ENCODE measurements at places on chromosomes 2 and 18.

GRCh38 chr18:26941584-26941983, 76.1 kb upstream of the AQP4 start:
- DNase-seq, result no peak

GRCh38 chr2:179181002-179181401, 83.6 kb downstream of the SESTD1 start:
- DNase-seq, result no peak

DNA sequence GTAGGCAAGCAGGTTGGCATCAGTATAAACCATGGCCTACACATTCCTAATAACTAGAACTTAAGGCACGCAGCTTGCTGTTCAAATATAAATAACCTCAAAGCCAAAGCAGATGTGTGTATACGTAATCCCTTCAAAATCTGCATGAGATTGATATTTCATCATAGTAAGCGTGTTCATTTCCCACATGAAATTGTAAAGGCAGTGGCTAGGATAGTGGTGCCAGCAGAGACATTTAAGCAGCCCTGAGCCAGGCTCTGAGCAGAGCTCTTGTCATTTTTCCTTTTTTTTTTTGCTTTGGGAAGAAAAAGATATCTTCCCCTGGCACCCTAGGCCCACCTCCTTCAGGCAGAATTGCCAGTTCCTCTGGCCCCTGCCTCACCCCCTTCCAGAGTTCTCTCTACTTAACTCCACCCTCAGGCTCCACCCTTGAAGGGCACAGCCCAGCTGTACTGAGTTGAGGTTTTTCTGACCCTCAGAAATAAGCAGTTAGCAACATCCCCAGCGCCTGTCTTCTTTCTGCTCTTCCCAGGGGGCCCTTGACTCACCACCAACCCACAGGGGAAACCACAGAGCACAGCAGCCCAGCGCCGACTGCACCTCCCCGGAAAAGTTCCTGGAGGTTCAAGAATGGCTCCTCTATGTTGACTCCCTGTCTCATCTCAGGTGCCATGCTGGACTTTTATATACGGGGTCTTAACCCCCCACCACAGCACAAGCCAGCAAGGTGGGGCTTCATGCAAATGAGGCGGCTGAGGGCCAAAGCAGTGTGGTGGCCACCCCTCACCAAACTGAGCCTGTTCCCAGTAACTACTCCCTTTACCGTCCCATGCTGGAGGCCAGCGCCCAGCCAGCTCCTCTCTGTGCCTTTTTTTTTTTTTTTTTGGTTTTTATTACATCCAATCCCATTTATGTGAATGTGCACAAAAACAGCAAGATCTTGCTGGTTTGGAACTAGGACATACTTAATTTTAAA, 84.7 kb downstream of the EHD3 start:
- DNase-seq, result peak; percentile 94

- no peak for DNase-seq
These were observed 29.3 kb downstream of the NHEJ1 start for GRCh38 chr2:219131327-219131726.

GRCh38 chr18:55349685-55350084, 238.3 kb downstream of the TCF4 start:
- no peak for DNase-seq

DNA sequence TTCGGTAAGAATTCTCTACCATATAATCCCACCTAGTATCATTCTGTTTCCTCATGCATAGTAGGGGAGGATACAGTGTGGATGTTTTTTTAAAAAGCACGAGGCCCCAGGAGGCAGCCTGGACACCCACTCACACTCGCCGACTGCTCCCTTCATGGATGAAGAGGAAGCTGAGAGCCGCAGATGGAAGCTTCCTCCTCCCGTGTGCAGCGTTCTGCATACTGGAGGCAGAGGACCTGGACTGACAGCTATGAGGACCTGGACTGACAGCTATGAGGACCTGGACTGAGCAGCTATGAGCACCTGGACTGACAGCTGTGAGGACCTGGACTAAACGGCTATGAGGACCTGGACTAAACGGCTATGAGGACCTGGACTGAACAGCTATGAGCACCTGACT, 234.4 kb downstream of the NDUFA10 start:
- DNase-seq, result no peak

GRCh38 chr2:239919774-239920692, 105.1 kb downstream of the NDUFA10 start:
- DNase-seq, result no peak

Data from GF-D8 (cell line).